Effector memory CD8-positive, alpha-beta T cell (primary cell): ENCODE measurements at places on chromosomes 13 and 19.
A peak's percentile ranks its signal among the peaks of the same experiment; 100 is the strongest.

DNA sequence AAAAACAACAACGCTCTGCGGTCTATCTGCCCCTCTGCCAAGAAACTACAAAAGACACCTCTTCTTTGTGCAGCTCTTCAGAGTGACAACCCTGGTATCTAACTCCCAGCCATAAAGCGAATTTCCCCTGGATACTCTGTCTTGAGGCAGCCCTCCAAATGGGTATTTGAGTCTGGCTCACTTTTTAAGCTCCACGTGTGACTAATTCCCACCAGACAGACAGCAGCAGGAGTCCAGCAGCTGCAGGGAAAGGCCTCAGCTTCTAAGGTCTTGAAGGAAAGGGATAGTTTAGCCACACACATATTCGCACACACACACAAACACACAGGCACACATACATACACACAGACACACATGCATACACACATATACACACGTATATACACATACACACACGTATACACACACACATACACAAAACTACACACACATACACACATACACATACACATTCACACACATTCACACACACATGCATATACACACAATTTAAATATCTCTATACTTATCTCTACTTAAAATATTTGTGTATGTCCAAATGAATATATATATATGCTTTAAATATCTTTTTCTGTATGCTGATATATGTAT lies 188.8 kb downstream of the TSHZ3 start:
- no peak for DNase-seq

- no peak for DNase-seq
Observed at GRCh38 chr13:69108486-69108885, 999.1 kb upstream of the ATXN8OS start.

GRCh38 chr13:109892101-109892500 lies 105.7 kb upstream of the IRS2 start:
- DNase-seq: no peak

- no peak for DNase-seq
Observed at GRCh38 chr13:33994198-33994597, 176.2 kb downstream of the RFC3 start.

- peak; percentile 88 for DNase-seq
Observed at GRCh38 chr19:18160971-18161635, 8.1 kb downstream of the PIK3R2 start.

DNA sequence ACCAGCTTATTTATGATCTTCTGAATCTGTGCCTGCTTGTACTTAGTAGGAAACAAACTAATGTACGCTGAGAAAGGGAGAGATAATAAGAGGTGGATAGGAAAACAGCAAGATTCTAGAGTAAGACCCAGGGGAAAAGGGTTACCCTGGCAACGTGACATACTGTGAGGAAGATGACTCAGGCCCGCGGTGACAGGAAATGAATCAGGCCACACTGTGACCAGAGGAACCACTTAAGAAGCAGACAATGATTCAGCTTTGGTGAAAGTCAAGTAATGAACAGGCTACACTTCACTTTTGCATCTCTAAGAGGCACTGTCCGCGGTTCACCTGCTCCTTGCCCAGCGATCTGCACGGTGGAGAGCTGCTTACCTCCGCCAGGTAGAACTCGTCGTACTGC lies 158.2 kb downstream of the NALCN start:
- peak; percentile 41 for DNase-seq
